ENCODE measurements at places on chromosomes 11 and 22.

DNA sequence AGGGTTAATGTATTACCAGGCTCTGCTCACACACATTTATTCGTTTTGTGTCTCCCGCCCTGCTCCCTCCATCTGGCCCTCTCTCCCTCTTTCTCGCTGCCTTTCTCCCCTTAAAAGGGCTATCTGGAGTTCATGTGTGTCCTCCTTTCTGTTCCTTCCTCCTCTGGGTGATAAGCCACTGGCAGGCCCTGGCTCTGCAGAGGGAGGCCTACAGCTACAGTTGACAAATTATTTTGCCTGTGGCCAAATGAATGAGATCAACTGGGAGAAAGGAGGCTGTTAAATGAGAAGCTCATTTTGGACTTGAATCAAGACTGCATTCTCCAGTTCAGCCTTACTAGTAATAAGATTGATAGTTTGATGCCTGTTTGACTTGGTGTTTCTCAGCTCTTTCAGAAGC is 17.5 kb upstream of the OPCML start:
- DNase-seq: no peak

GRCh38 chr11:122721964-122722266 is 66.4 kb downstream of the UBASH3B start:
- DNase-seq: peak; percentile 91

- no peak for DNase-seq
Observed at GRCh38 chr11:86940122-86940777, 14.9 kb downstream of the FZD4 start.

- peak; percentile 17 for DNase-seq
Observed at GRCh38 chr11:76318744-76319384, 62.1 kb downstream of the THAP12 start.

GRCh38 chr11:94032725-94033124 is 11.6 kb downstream of the HEPHL1 start:
- no peak for DNase-seq

DNA sequence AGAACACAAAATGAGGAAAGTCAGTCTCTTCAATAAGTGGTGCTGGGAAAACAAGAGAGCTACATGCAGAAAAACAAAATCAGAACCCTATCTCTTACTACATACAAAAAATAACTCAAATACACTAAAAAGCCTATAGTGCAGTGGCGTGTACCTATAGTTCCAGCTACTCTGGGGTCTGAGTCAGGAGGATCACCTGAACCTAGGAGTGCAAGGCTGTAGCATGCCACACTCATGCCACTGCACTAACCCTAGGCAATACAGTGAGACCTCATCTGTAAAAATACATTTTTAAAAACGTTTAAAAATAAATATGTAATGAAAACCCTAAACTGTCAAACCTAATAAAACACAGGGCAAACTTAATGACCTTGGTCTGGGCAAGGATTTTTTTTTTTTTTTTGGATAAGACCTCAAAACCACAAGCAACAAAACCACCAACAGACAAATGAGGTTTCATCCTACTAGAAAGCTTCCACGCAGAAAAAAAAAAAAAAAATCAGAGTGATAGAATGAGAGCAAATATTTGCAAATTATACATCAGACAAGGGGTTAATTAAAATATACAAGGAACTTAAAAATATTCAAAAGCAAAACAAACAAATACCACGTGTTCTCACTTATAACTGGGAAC is 35.2 kb downstream of the XKR3 start:
- no peak for DNase-seq

- DNase-seq: peak; percentile 78
Observed at GRCh38 chr11:95595973-95596489, 193.6 kb downstream of the FAM76B start.

GRCh38 chr11:28491431-28491830 is 383.2 kb downstream of the METTL15 start:
- no peak for DNase-seq

DNA sequence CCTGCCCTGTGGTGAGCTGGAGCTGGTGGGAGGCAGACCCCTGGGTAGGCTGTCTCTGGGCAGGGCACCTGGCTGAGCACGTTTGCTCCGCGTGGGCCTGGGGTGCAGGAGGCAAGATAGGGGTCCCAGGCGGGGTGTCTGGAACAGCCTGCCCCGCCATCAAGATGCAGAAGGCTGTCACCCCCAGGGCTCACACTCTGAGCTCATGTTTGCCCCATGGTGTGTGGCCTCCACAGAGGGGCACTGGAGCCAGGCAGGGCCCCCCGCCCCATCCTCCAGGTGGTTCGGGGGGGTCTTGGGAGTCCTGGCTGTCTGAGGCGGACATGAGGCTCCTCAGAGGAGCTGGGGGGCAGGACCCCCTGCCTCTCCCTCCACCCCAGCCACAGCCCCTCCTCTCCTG is 28.9 kb upstream of the CARS1 start:
- no peak for DNase-seq

DNA sequence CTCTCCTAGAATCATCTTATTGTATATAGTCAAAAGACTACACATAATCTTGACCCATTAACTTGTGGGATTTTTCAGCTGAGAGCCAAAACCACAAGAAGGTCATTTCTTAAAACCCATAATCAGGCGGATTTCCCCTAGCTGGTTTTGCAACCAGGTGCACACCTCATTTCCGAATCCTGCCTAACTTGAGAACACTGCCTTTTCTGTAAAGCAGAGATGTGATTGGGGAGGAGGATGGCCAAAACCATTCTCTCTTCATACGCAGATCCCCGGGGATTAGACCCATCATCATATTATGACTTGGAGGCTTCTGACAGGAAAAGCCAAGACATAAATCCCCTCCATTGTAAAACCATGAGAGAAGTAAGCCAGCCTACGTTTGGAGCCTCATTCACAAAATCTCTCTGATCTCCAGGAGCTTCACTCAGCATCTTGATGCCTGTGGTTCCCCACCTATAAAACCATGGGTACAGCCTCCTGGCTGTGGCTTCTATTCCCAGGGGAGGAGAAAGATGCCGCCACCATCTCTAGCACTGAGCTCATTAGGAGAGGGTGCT is 191.3 kb downstream of the KIF18A start:
- no peak for DNase-seq

- no peak for DNase-seq
Observed at GRCh38 chr11:120182372-120182771, 28.5 kb upstream of the OAF start.

- no peak for DNase-seq
Observed at GRCh38 chr11:7523416-7524210, 9.8 kb downstream of the PPFIBP2 start.

DNA sequence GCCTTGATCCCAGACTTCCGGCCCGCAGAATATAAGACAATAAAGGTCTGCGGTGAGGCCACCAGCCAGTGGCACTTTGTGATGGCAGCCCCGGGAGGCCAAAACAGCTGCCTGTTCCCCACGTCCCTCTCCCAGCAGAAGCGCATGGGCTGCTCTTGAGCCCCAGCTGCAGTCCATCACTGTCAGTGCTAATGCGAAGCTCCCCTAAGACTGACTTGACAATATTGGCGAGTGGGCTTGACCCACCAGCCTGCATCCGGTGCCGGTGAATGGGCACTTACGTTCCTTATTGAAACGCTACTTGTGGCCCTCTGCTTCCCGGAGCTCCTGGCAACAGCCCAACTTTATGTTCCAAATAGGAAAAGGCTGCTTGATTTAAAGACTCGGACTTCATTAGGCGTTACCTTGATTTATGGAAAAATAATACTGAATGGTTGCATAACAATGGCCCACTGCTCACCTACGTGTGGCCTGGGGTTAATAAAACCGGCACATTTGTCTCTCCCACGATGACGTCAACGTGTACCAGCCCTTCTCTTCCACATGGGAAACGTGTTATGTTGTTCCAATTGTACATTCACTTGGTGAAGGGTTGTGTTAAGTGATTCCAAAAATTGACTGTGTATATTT is 93.4 kb upstream of the SEPTIN5 start:
- no peak for DNase-seq

DNA sequence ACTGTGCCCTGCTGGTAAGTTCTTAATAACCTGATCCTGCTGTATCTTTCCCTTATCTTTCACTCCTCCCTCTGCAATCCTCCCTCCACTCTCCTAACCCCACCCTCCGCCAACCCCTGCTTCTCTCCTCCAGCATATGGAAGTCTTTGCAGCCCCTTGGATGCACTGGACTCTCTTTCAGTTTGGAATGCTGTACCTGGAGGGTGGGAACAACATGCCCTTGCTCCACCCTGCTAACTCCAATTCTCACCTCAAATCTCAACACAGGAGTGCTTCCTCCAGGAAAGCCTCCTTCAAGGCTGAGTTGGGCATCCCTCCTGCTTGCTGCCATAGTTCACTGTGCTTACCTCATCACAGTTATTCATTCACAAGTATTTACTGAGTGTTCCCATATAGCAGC is 52.8 kb upstream of the LDLRAD3 start:
- no peak for DNase-seq

All from foreskin keratinocyte (primary cell).